ENCODE measurements at places on chromosomes 3 and 15.

- no peak for DNase-seq
Observed at GRCh38 chr3:13495351-13495813, 15.3 kb downstream of the HDAC11 start.

- DNase-seq, result no peak
Observed at GRCh38 chr15:73993211-73993994, 1.1 kb upstream of the PML start.

DNA sequence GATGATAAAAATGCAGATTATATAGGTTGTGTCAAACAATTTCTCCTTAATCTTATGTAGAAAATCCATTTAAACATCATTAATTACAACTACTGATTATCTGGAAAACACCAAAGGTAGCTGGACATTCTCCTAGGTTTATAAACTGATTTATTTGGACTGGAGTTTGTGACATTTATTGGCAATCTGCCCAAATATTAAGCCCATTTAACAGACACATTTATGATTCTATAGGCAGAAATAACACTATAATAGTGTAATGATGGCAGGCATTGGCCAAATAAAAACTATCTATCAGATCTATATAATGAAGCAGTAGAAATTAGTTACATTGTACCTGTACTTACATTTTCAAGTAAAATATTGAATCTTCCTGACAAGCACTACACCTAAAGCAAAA, 117.8 kb downstream of the TFDP2 start:
- no peak for DNase-seq

DNA sequence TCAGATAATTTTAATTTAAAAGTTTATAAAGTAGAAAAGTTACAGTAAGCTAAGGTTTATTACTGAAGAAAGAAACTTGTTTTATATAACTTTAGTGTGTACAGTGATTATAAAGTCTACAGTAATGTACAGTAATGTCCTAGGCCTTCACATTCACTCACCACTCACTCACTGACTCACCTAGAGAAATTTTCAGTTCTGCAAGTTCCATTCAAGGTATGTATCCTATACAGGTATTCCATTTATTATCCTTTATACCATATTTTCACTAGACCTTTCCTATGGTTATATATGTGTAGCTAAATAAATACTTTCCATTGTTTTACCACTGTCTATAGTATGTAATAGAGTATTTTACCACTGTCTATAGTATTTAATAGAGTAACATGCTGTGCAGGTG, 33.2 kb upstream of the MME start:
- no peak for DNase-seq

DNA sequence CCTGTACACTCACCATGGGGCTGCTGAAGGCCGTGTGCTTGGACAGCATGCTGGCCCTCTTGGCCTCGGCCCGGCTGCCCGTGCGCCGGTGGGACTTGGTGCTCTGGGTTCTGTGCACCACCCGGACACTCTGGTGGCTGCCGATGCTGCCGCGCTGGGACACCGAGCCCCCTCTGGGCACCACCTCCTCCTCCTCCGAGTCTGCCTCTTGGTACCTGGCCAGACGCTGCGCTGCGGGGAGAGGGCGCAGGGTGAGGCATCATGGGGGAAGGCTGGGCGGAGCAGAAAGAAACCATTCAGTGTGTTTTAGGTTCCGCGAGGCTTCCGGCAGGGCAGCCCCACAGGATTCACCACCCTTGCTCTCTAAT, 145.0 kb downstream of the ATP10A start:
- no peak for DNase-seq

All from LHCN-M2 (cell line).